ENCODE measurements at places on chromosomes 5 and 9.

DNA sequence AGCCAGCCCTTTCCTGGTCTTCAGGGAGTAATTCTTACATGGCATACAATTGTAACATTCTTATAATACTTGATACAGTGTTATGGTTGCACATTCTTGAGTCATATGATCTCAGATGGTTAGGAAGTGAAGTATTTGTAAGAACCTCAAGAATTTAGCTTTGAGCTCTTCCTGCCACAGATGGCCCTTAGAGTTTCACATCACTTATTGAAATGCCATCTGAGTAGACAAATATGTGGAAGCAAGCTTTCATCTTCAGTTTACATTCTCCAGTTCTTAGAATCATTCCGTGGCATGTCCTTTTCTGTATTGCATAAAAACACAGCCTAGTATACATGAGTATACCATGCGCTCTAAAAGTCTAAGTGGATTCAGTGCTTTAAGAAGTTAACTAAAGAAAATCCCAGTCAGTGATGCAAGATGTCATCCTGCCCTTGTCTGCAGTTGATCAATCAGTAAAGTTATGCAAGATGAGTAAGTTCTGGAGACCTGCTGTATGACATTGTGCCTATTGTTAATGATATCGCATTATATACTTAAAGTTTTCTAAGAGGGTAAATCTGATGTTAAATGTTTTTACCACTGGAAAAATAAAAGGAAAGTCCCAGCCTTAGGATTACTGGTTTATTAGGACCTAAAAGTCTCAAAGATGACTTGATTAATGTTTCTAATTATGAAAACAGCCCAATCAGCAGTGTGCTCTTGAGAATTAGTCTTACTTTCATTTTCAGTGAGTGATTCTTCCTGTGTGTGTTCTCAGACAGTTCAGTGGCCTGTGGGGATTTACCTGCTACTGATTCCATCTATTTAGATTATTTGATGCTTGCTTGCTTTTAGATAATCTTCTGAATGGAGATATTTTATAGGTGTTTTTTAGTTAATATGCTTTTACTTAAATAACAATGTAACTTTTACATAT is 29.4 kb downstream of the RHOBTB3 start:
- DNase-seq, result no peak

- no peak for DNase-seq
These were observed 36.6 kb upstream of the SPTLC1 start for GRCh38 chr9:92151691-92152393.

DNA sequence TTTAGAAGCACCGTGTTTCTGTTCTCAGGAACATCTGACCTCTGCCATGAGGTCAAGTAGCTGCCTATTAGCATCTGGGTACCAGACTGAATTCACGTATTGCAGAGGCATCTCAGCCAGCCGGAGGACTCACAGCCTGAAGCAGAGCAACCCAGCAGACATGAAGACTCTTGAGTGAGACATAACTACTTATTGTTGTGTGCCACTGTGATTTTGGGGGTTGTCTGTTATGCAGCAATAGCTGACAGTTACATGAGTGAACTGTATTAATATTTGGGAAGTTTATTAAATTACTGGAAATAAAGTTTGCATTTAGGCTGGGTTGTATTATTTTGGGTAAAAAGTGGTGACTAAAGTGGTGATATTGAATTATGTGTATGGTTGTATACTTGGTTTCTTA is 1.3 kb upstream of the ACOT12 start:
- DNase-seq, result no peak

DNA sequence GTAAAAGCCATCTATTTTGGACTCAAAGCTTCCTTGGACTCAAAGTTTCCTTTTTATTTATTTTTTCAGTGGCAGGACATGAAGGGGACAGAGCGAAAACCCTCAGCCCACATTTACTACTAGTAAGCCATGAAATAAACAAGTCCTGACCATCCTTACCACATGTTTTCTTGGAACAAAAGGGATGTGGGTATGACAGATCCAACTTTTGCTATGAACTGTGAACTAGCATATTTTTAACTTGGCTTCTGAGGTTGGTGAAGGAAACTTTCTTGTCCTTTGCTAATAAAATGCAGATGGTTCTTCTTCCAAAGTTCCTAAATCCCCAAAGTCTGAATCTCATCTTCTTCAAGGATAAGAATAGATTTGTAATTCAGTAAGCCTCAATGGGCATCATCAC is 122.7 kb upstream of the TNC start:
- DNase-seq, result no peak

GRCh38 chr5:134547066-134547465 is 21.6 kb downstream of the JADE2 start:
- no peak for DNase-seq

- DNase-seq, result no peak
These were observed 586.6 kb upstream of the TLE4 start for GRCh38 chr9:78985084-78985738.

- DNase-seq, result no peak
These were observed 20.6 kb downstream of the JMY start for GRCh38 chr5:79256563-79256962.

DNA sequence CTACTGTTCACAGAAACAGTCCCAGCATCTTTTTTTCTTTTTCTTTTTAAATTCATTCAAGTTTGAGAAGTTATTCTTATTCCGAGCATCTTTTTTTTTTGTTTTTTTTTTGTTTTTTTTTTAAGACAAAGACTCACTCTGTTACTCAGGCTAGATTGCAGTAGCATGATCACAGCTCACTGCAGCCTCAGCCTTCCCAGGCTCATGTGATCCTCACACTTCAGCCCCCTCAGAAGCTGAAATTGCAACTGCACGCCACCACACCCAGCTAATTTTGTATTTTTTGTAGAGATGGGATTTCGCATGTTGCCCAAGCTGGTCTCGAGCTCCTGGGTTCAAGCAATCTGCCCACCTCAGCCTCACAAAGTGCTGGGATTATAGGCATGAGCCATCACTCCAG is 36.4 kb upstream of the CHD1 start:
- DNase-seq, result no peak

- DNase-seq, result no peak
These were observed 171.6 kb downstream of the FAM174A start for GRCh38 chr5:100706776-100707175.

DNA sequence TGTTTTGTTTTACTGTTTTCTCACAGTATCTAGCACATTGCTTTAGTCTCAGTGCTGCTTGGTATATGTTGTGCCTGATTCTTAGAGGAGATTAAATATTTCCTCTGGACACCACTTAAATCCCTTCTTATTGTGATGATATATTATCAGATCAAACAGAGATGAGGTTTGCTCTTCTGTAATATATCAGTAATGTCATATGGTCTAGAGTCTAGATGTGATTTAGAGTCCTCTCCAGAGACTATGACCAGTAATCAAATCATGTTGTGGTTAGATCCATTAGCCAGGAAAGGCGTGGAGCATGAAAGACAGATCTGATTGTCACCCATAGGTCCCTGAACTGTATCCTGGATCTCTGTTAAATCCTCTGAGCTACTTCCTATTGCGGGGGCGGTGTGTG is 24.4 kb downstream of the CAMK4 start:
- DNase-seq, result no peak

GRCh38 chr9:90637626-90638025 is 5.0 kb downstream of the DIRAS2 start:
- DNase-seq, result no peak

- DNase-seq, result no peak
These were observed 27.2 kb upstream of the ZFR start for GRCh38 chr5:32471784-32472183.

- DNase-seq, result no peak
These were observed 82.4 kb upstream of the NTRK2 start for GRCh38 chr9:84587153-84587552.

GRCh38 chr5:127386557-127386956 is 96.0 kb downstream of the MEGF10 start:
- no peak for DNase-seq

DNA sequence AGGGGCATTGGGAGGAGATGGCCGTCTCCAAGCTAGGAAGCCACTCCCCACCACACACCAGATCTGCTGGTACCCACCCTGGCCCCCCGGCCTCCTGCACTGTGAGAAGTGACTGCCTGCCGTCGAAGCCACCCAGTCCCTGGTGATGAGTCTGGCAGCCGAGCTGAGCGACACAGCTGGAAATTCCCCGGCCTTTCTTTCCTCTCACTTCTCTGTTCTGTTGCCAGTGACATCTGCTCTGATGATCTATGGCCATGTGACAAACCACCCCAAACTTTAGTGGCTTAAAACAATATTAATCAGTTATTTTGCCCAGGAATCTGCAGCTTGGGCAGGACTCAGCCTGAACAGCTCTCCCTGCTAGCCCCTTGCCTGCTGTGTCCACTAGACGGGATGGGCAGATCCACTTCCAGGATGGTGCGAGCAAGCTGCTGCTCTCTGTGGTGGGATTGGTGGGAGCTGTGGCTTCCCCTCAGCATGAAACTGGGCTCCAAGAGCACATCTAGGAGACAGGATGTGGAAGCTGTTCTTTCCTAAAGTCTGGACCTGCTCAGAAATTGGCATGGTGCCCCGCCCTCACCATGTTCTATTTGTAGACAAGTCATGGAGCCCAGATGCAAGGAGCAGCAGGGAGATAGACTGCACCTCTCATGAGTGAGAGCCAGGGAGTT is 211.2 kb downstream of the GADD45G start:
- DNase-seq, result no peak

DNA sequence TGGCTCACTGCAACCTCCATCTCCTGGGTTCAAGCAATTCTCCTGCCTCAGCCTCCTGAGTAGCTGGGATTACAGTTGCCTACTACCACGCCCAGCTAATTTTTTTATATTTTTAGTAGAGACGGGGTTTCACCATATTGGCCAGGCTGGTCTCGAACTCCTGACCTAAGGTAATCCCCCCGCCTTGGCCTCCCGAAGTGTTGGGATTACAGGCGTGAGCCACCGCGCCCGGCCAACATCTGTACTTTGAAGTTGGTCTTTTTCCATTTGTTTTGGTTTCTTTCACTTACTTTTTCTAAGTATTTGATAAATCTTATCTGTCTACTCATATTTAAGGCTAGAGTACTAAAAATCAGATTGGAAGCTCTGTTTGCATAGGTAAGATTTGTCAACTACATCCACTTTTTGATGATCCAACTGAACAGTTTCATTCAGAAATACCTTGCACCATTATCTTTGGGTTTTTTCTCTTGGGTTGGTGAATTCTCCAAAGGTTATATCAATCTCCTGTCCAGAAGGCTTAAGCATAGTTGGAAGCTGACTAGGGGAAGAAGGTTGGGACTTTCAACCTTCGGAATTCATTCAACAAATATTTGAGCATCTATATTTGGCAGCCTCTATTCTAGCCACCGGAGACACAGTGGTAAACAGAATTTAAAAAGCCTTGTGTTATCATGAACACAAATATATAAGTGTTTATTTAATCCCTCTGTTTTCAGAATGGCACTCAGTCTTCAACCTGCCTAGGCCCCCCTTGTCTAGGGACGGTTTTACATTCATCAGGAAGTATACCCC is 489.1 kb downstream of the RAB3C start:
- no peak for DNase-seq

DNA sequence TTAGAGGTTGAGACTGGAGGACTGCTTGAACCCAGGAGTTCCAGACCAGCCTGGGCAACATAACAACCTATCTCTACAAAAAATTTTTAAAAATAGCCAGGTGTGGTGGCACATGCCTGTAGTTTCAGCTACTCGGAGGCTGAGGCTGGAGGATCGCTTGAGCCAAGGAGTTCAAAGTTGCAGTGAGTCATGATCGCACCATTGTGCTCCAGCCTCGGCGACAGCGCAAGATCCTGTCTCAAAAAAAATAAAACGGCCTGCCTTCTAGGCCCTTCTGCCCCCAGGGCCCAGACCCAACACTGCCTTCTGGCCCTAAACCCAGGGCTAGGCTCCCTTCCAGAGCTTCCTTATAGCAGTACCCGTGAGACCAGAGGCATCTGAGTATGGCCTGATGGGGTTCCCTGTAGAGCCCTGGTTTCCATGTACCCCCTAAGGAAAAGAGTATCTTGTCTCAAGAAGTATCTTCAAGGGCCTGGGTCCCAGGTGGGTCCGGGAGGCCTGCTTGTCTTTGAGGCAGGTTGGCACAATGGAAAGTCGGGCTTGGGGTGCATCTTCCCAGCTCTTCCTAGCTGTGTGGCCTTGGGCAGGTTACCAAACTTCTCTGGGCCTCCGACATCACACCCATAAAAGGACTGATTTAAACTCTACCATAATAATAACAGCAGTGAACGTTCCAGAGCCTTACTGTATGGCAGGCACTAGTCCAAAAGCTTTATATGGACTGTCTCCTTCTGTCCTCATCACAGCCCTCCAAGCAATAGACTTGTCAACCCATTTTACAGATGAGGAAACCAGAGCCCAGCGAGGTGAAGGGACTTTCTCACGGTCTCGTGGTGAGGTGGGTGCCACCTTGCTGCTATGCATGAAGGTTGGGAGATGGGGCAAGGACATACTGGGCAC is 9.6 kb downstream of the LRRC8A start:
- DNase-seq, result no peak

- no peak for DNase-seq
These were observed 16.3 kb downstream of the IL5 start for GRCh38 chr5:132526974-132527564.

DNA sequence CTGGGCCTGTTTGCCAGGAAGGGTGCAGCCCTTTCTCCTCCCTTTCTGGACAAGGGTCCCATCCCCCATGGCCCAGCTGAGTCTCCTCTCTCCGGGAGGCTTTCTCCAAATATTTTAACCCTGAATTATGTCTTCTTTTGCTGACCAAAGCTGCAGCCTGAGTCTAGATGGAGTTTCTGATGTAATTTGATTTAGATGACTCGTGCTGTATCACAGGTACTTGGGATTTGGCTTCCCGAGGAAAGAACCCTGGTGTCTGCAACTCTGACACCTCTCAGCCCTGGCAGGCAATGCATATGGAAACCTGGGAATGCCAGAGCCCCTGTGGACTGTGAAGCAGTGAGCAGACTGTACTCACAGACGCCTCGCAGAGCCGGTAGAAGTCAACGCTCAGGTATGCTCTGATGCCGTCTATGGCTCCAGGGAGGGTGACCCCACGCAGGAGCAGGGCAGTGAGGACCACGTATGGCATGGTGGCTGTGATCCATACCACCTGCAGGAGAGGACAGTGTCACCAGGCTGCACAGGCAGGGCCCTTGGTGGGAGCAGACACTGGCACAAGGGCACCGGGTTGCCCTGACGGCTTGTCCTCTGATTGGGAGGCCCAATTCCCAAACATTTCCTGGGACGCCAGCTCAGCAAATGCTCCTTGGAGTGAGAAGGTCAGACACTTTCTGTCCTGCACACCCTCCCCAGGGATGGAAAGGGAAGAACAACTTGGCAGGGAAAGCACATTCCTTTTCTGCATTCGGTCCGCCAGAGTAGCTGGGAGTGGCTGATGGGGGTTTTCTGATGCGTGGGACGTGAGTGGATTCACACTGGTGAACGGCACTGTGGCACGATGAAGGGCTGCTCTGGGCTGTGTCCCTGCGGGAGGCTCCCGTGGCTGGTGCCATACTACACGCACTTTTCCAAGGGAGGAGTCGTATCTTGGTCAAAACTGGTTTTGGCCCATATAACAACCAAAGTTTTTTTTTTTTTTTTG is 24.7 kb downstream of the SLC6A3 start:
- no peak for DNase-seq

- DNase-seq, result no peak
These were observed 75.9 kb downstream of the AUH start for GRCh38 chr9:91285729-91286353.
